ENCODE measurements at places on chromosomes 11 and 22.

DNA sequence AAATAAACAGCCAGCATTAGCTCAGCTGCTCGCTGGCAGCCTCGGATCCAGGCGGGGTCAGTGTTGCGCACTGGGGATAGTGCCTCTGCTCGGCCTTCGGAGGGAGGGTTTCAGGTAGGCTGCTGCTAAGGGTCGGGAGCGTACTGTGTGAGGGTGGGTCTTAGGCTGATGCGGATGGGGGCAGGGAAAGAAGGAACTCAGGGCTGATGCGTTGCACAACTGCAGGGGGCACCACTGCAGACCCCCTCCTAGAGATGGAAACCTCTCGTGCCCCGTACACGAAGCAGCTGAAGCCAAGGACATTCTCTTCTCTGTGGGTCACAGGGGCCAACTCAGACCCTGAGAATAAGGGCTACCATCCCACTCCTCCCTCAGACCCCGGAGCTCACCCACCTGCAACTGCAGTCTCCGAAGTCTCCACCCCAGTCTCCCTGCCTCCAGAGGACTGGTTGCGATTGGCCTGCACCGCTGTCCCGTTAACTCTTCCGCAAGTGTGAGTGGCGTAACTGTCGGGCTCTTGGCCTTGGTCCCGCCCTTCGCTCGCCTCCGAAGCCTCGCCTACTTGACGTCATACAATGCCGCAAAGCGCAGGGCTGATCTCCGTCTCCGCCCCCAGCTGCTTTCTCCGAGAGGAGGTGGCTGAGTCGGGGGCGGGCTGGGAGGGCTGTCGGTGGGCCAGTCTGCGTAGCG is at the start of gene KBTBD3:
Gene KBTBD3, minus strand, starts transcription at position 429 of the 690 bp plus-strand sequence. CDS start 18,250 bp downstream, outside the sequence.
- DNase-seq, result peak; percentile 100

- DNase-seq, result peak; percentile 75
Measured at GRCh38 chr11:64305691-64306562, 603 bp downstream of the ESRRA start.

GRCh38 chr22:49905465-49905864 is 12.8 kb downstream of the ALG12 start:
- DNase-seq, result no peak

DNA sequence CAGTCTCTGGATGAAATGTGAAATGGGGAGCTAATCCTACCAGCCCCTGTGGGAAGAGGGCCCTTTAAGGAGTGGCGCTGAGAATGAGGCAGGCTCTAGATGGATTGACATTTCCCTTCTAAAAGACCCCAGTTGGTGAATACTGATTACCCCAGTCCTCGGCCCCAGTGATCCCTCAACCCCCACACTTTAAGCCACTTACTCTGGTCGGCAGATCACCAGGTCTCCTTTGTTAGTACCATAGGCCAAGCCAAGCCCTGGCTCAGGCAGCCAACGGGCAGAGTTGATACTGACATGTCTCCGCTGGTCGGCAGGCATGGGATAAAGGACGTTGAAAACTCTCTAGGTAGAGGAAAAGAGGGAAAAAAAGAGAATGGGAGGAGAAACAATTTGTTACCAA is 26.1 kb upstream of the CHRM4 start:
- DNase-seq, result no peak

GRCh38 chr22:39317775-39318506 is 1.5 kb downstream of the RPL3 start:
- DNase-seq, result peak; percentile 60

- DNase-seq, result no peak
Measured at GRCh38 chr11:72274435-72274834, 30.5 kb upstream of the PHOX2A start.

DNA sequence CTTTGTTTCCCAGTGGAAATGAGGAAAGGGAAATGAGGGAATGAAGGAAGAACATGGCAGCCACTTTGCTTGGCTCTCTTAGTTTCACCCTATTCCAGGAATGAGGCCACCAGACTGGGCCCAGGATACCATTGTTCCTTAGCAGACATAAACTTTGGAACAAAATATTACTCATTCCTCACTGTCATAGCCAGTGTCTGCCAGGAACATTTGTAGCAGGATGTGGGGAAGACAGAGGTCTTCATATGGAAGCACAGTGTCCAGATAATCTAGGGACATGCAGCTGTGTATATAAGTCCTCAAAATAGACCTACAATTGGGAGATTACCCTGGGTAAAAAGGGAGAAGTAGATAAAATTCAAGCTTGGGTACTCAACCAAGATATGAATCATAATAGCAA is 15.2 kb upstream of the FUT4 start:
- DNase-seq, result peak; percentile 67

DNA sequence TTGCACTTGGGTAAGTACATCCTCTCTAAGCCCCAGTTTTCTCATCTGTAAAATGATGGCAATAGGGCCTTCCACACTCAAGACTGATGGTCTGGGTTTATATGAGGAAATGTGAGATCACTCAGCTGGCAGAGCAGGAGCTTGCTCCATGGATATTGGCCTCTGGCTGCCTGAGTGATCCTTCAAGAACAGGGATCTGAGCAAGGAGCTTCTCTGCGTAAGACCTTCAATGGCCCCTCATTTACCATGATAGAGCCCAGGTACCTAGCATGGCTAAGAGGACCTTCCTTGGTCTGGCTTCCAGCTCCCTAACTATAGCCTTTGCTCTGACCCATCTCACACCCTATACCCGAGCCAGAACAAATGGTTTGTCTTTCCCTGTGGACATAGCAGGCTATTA is 5.5 kb downstream of the ROBO4 start:
- DNase-seq, result no peak

DNA sequence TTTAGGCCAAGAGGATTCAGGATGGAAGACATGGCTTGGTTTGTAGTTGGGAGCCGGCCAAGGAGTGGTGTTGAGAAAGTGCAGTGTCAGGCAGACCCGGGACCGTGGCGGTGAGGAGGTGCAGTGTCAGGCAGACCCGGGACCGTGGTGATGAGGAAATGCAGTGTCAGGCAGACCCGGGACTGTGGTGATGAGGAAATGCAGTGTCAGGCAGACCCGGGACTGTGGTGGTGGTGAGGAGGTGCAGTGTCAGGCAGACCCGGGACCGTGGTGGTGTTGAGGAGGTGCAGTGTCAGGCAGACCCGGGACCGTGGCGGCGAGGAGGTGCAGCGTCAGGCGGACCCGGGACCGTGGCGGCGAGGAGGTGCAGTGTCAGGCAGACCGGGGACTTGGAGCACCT is 59.7 kb downstream of the LRP5 start:
- DNase-seq, result no peak

DNA sequence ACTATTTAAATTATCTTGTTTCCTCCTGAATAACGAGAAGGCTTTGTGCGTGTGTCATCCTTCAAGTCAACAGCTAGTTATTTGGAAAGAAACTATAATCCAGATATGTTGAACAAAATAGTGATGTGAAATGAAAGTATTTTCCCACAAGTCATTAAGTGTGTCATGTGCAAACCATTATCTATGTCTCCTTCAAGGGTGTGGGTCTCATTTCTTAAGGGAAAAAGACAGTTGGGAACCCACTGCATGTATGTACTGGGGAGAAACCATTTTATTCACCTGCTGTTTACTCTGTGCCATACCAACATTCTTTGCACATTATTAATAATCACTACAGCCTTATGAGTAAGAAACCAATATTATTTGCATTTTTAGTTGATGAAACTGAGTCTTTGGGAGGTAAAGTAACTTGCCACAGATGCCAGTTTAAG is 145.3 kb upstream of the CTSC start:
- DNase-seq, result peak; percentile 50

DNA sequence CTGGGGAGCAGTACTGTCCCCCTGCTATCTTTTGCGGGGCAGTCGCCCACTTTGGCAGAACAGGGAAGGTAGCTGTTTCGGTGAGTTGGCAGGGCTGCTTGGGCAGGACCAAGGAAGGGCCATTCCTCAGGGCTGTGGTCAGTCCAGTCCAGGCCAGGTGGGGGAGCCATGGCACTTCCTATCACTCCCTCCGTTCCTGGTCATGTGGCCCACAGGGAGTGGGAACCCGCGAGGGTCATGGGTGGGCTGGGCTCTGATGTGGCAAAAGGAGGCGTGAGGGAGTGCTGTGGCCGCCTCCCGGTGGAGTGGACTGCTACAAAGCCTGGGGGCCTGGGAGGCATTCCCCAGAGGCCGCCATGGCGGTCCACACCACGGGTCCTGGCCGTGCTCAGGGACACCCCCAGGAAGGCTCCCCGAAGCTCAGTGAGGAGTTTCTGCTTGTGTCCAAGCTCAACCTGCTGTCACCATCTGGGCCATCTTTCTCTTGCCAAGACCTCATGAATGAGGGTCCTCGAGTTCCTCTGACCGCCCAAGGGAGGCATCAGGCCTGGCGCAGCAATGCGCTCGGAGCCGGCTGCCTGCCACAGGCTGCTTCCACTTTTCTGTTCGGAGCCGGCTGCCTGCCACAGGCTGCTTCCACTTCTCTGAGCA is 11.9 kb downstream of the CHID1 start:
- peak; percentile 15 for DNase-seq

GRCh38 chr11:70063121-70063520 is 15.0 kb upstream of the ANO1 start:
- DNase-seq, result no peak

DNA sequence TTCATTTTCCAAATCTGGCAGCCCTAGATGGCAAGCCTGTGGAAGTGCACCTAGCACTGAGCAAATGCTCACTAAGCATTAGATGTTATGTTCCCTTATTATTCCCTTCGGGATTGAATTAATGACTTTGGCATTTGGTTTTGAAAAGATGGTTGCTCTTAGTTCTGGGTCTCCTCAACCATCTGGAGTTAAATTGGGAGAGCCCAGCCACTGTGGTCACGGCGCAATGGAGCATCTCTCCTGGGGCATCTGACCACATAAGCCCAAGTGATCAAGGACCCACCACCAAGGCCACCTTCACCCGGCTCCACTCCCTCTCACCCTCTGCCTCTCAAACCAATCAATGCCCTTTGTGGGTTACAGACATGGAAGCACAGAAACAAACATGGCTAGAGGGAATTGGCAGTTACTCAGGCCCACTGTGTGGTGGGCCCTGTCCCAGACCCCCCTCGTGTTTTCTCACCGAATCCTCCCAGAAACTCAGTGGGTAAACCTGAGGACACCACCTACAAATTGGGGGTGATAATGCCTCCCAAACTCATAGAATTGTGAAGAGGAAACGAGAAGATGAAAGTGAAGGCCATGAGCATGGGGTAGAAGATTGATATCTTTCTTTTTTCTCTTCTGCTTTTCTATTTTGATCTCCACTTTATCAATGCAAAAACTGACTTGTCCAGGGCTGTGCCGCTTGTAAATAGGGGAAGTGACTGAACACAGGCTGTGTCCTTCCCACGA is 52.2 kb downstream of the IRAG1 start:
- DNase-seq, result no peak

- DNase-seq, result no peak
Measured at GRCh38 chr22:25651332-25652085, 87.0 kb downstream of the GRK3 start.

DNA sequence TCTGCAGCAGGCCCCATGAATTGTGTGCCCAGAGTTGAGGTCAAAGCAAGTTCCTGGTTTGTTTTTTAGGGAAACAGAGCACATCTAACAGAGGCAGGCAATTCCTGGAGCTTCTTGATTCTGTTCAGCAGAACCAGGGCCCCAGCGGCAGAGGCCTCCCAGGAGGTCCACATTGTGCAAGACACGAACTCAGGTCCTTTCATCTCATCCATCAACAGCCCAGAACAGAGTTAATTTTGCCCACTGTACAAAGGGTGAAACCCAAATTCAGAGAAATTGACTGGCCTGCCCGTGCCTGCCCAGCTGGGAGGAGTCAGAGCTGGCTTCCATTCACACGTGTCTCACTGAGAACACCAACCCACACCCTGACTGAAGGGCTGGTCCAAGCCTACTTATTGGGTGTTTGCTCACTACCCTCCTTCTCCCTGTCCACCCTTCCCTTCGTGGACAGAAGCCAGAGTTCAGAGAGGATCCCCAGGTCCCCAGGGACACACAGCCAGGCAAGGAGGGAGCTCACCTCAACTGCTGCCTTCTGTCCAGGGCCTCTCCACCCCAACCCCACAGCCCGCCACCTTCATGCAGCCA is 607.1 kb downstream of the TBC1D22A start:
- no peak for DNase-seq

- peak; percentile 19 for DNase-seq
Measured at GRCh38 chr11:64372802-64373597, 14.0 kb downstream of the RPS6KA4 start.

- DNase-seq, result no peak
Measured at GRCh38 chr11:121592708-121593107, 139.9 kb upstream of the SORL1-AS1 start.

DNA sequence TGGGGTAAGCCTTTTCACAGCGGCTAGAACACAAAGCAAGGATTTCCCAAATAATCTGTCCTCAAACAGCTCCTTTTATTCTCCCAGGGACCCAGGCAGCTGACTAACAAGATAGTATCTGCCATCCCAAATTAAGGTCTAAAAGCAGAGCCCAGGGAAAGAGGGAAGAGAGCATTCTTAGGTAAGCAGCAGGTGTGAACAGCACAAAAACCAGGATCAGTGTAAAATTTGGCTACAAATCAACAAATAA is 79.9 kb downstream of the RBMXL2 start:
- no peak for DNase-seq

DNA sequence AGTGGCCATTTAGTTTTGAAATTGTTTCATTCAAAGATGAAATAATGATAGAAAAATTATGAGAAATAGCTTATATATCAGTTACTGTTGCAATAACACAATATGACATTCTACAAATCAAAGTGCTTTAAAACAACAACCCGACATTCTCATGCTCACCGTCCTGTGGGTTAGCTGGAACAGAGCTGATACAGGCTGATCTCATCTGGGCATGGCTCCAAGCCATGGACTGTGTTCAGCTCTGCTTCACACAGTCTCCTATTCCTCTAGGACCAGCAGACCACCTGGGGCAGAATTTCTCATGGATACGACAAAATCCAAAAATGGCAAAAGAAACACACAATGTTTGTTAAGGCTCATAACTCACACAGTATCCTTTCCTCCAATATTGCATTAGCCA is 178.6 kb downstream of the CNTN5 start:
- DNase-seq, result no peak

- DNase-seq, result peak; percentile 70
Measured at GRCh38 chr22:39997939-39998726, 3.4 kb downstream of the FAM83F start.

GRCh38 chr11:47152126-47152952 is 24.3 kb downstream of the ARFGAP2 start:
- no peak for DNase-seq

- peak; percentile 92 for DNase-seq
Measured at GRCh38 chr11:64659417-64660144, 63.4 kb downstream of the NRXN2 start.

DNA sequence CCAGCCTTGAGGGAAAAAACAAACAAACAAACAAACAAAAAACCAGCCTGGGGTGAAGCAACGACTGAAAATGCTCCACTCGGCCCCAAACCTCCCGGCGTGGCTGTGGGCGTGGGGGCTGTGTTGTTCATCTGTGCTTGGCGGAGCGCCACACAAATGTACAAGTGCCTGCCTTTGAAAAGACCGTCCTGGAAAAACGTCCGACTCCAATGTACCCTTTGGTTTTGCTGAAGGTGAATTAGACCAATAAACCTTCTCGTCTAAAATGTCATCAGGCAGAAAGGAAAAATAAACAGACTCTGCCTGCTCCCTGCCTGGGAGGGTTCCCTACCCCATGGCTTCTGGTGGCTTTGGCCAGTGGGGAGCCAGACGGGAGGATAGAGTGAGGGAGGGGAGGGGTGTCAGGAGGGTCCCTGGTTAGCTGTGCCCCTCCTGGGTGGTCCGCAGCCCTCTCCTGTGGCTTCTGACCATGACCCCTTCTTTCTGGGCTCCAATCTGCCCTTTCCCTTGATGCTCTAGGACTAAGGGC is 93.9 kb downstream of the TRMU start:
- no peak for DNase-seq

- DNase-seq, result no peak
Measured at GRCh38 chr11:133653336-133653735, 121.0 kb upstream of the OPCML start.
